ENCODE measurements at places on chromosomes 13 and 19. TPM values are rescaled to one million over a fixed set of nuclear protein-coding genes. Genes with fewer than 3 reads are reported as not detected.

The LGI4 gene
- total RNA-seq: 14.2 TPM

The TEX101 gene
- not detected for total RNA-seq

The ZNF541 gene
- not detected for total RNA-seq

The PRX gene
- total RNA-seq: 2.5 TPM

The POLRMT gene
- 12.5 TPM for total RNA-seq

The UBE2L5 gene
- total RNA-seq: not detected

The REEP6 gene
- 0.31 TPM for total RNA-seq

The HMGB1 gene
- total RNA-seq: 295 TPM

The EHD2 gene
- total RNA-seq: 2.2 TPM

The DPF1 gene
- total RNA-seq: 37.4 TPM

The AMER2 gene
- 161 TPM for total RNA-seq

The CCDC124 gene
- 13.9 TPM for total RNA-seq

The THSD8 gene
- total RNA-seq: 0.62 TPM

The KRTDAP gene
- not detected for total RNA-seq

The PRODH2 gene
- not detected for total RNA-seq

The CHST8 gene
- total RNA-seq: 14.0 TPM

The TMEM238 gene
- total RNA-seq: not detected

The ZNF560 gene
- total RNA-seq: 0.31 TPM

The EDDM13 gene
- total RNA-seq: not detected

The ALDH16A1 gene
- 8.0 TPM for total RNA-seq

The ZNF600 gene
- total RNA-seq: 0.31 TPM

The GSK3A gene
- 19.7 TPM for total RNA-seq

The SMAD9 gene
- 20.1 TPM for total RNA-seq

The RXFP2 gene
- total RNA-seq: not detected

The ZNF816 gene
- total RNA-seq: 5.8 TPM

The FBN3 gene
- total RNA-seq: 23.2 TPM

The ATP1A3 gene
- 153 TPM for total RNA-seq

The N4BP2L1 gene
- total RNA-seq: 20.0 TPM

The KLK10 gene
- total RNA-seq: not detected

The GPC5 gene
- total RNA-seq: 8.6 TPM

The FREM2 gene
- total RNA-seq: 2.7 TPM
